ENCODE measurements at places on chromosomes 7 and 10.

DNA sequence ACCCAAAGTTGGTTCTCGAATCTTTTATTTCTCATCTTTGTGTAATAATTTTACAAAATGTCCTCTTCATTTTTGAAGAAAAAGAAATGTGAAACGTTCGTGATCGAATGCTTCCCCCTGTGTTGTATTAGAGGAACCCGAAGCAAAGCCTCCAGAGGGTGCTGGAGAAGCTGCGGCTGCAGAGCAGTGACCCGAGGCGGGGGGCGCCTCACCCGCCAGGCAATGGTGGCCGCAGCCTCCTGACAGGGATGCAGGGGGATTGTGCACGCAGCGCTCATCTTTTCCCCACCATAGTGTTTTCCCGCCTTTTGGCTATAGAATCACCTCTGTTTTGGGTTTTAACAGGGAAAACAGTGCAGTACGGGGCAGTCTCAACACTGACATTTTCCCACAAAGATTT lies 307.5 kb upstream of the ANKRD30A start:
- no peak for DNase-seq

DNA sequence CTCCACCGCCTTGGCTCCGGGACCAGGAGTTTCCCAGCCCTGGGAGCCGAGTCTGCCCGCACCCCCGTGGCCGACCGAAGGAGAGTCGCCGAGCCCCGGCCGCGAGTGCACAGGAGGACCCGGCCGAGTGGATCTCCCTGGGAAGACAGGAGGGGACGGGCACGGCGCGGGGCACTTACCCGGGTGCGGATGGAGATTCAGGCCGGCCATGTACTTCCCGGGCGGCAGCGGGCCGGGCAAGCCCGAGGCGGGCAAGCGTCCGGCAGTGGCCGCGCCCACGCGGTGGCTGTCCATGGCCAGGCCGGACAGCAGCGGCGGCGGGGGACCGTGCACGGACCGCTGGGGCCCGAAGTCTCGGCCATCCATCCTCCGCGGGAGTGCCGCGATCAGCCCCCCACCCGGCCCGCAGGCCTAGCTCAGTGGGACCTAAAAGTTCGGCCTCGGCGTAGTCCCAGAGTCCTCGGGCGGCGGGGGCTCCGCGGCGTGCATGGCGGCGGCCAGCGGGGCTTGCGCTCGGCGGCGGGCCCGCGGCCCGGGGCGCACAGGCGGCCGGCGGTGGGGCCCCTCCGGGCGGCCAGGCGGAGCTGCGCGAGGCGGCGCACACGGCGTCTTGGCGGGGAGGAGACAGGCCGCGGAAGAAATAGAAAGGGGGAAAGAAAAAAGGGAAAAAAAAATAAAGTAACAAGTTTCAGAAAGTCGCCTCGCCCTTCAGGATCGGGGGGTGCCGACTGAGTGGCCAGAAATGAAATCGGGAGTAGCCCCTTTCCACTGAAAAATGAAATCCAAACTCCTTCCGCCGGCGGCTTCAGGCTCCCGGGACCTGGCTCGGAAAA lies 2.5 kb downstream of the TNRC18 start:
- DNase-seq = no peak

- DNase-seq = no peak
Measured at GRCh38 chr7:156017431-156017830, 205.2 kb upstream of the SHH start.

- DNase-seq = no peak
Measured at GRCh38 chr10:89566095-89566950, 30.9 kb upstream of the SLC16A12 start.

GRCh38 chr7:30926313-30926712 lies 14.7 kb downstream of the AQP1 start:
- DNase-seq = no peak

- DNase-seq = no peak
Measured at GRCh38 chr10:131282961-131283360, 28.6 kb downstream of the TCERG1L start.

- no peak for DNase-seq
Measured at GRCh38 chr7:4699841-4700240, 17.7 kb downstream of the FOXK1 start.

DNA sequence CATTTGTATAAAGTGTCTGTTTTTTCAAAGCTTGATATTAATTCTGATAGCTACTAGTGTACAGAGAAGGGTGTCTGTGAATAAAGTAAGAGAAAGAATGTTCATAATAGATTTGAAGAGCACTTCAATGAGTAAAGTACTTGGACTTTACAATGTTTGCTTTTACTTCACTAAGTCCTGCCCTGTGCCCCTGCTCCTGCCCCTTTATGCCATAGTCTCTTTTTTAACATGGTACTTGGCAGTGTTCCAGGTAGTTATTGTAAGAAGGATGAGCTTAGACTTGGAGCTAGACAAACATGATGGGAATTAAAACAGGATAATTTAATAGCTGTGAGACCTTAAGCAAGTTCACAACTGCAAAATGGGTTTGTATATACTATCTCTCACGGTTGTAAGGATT lies 41.0 kb downstream of the ZEB1 start:
- DNase-seq = no peak

Measured in stimulated activated CD8-positive, alpha-beta memory T cell treated with anti-CD3 and anti-CD28 coated beads, Interleukin-15, amount 100 ng/mL, for 48 hours (primary cell).